Activated CD8-positive, alpha-beta memory T cell treated with anti-CD3 and anti-CD28 coated beads for 48 hours (primary cell): ENCODE measurements at places on chromosomes 12 and 14.
A peak's percentile ranks its signal among the peaks of the same experiment; 100 is the strongest.

GRCh38 chr12:21539797-21540196, 13.7 kb downstream of the SPX start:
- DNase-seq: no peak

GRCh38 chr14:35366056-35366451, 38.5 kb downstream of the NFKBIA start:
- DNase-seq: peak; percentile 26

DNA sequence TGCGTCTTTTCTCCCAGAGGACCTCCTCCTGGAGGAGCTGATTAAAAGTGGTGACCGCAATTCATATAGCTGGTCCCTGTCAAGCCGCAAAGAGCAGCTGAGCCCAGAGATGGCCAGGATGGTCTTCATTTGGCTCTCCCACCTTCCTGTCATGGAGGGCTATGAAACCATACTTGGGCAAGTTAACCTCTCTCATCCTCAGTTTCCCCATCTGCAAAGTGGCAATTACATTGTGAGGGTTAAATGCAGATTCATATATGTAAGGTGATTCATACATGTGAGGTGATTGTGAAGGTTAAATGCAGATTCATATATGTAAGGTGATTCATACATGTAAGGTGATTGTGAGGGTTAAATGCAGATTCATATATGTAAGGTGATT, 3.6 kb upstream of the TESC start:
- no peak for DNase-seq

- DNase-seq: no peak
Observed at GRCh38 chr14:104973385-104974145, 4.6 kb downstream of the AHNAK2 start.

DNA sequence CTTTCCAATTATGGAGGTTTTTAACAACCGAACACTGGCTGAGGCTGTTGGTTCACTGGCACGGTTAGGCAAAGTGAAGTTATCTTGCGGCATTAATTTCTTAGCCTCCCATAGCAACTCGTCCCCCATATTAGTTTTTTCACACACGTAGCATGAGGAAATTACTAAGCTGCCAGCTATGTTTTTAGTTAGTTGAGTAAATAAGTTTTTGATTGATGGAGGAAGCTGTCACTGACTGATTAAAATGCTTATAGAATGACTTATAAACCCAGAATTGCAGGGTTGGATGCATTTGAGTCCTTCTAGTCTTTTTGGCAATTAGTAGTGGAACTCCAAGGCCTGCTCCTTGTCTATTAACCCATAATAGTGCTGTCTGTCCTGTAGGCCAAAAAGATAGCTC, 97.1 kb downstream of the ALG10 start:
- DNase-seq: no peak

- DNase-seq: peak; percentile 9
Observed at GRCh38 chr12:40010899-40011774, 94.7 kb downstream of the SLC2A13 start.

DNA sequence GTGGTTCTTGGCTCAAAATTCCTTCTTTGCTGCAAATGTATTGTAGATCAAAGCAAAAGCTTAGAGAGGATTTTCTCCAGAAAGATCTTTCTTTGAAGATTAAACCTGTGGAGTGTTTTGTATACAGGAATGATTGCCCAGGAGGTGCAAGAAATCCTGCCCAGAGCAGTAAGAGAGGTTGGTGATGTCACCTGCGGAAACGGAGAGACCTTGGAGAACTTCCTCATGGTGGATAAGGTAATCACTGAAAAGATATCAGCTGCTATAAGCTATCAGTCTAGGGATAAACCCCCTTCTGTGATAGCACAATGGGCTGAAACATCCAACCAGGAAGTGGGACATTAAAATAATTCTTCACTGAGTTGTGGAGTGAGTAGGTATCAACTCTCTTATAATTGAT, 85.7 kb downstream of the MYRFL start:
- DNase-seq: no peak

GRCh38 chr12:69254046-69254445, 14.7 kb downstream of the CPSF6 start:
- DNase-seq: no peak

DNA sequence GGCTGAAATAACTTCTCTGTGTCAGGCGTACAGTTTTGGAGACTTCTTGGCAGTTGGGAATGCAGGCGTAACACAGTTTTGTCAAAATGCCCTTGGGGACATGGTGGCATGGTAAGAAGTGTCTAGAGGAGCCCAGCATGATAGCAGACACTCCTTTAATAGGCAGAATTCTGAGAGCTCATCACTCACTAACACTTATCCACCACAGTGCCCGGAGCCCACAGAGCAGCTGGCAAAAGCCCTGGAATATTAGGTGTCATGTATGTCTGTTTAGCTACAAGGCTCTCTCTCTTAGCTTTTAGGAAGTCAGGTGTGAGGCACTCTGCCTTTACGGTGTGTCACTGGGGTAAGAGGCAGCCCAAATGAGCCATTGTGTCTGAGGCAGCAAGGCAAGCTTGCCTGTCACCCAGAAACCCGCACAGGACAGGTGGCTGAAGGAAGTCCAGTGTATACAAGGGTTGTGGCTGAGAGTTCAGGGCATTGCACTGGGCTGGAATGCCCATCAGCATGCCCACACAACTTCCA, 96.3 kb downstream of the ESRRB start:
- no peak for DNase-seq

DNA sequence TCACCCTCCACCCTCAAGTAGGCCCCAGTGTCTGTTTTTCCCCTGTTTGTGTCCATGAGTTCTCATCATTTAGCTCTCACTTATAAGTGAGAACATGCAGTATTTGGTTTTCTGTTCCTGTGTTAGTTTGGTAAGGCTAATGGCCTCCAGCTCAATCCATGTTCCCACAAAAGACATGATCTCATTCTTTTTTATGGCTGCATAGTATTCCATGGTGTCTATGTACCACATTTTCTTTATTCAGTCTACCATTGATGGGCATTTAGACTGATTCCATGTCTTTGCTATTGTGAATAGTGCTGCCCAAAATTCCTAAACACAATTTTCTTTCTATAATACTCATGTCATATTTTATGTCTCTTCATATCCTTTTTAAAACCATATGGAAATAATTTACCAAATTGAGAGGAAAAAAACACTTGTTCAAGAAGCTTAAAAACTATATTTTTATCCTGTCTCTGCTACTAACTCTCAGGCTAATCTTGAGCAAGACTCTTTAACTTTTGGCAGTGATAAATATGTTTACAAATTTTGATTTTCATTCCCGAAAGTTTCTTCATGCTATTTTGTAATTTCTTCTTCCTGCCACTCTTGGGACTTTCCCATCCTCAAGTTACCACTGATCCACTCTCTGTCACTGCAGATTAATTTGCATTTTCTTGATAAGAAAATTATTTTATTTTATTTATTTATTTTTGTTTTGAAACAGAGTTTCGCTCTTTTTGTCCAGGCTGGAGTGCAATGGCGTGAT, 28.0 kb upstream of the OSBPL8 start:
- DNase-seq: no peak

- no peak for DNase-seq
Observed at GRCh38 chr14:100542619-100543205, 44.5 kb downstream of the BEGAIN start.

- no peak for DNase-seq
Observed at GRCh38 chr12:54229624-54230212, 40.9 kb upstream of the SMUG1 start.

- no peak for DNase-seq
Observed at GRCh38 chr14:85442996-85443395, 86.9 kb upstream of the FLRT2 start.

DNA sequence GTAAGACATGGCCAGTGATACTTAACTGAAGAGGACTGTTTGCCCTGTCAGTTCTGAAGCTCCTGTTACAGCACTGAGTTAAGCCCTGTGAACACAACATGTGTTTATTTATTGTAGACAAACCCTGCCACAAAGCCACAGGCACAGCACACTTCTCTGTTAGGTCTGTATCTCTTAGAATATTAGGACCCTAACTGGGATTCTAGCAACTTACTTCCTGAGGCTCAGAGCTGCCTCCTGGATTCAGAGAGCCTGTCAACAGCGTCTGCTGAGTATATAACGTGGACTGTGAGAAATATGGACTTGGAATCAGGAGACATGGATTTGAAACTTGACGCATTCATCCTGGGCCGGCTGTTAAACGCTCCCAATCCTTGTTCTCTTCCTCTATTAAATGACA, 135.0 kb upstream of the HIF1A start:
- no peak for DNase-seq

- DNase-seq: no peak
Observed at GRCh38 chr14:99318091-99318958, 46.3 kb upstream of the BCL11B start.

DNA sequence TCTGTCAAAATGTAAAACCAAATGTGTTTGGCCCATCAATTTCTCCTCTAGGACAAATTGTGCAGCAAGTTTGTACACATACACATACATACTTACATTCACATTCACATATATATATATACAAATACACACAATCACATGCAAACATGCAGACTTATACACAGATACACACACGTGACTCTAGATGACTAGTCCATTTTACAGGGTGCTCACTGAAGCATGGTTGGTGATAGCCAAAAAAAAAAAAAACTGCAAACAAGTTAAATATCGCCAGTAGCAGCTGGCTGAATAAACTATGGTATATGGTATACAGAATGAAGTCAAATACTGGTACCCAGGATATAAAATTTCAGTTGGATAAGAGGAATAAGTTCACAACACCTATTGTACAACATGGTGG, 77.9 kb downstream of the SLC25A21 start:
- DNase-seq: no peak

GRCh38 chr12:57844709-57845477, 1.6 kb downstream of the CTDSP2 start:
- DNase-seq: no peak

GRCh38 chr12:89680409-89680808, 28.2 kb downstream of the ATP2B1 start:
- no peak for DNase-seq

DNA sequence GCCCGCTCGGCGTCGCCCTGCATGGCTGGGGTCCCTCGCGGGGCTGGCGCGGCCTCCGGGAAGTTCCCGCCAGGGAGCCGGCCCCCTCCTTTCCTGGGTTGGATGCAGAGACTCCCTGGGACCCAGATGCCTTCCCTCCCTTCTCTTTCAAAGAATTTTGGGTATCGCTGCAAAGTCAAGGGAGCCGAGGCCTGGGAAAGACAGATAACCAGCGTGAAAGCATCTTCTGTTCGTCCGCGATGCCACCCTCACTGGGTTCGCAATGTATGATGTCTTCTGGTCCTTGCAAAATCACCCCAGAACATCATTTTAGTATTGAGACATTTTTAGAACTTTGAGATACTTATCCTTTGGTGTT, 451 bp downstream of the IRAK3 start:
- no peak for DNase-seq

DNA sequence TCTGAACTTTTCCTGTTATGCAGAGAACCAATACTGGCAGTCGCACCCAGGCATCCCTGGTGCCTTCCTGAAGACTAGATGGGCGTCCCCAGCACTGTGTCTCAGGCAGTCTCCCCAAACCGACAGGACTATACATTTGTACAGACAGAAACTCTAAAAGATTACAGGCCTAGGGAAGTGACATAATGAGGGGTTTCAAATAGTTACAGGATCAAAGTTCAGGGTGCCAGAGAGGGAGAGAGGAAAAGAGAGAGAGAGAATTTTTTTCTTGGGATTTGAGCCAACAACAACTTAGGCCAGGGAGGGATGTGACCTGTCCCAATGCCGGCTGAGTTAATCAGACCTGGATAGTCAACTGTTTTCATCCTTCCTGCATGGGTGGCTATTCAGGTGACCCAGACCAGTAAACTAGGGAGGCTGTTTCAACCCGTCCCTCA, 9.3 kb upstream of the GMFB start:
- no peak for DNase-seq

DNA sequence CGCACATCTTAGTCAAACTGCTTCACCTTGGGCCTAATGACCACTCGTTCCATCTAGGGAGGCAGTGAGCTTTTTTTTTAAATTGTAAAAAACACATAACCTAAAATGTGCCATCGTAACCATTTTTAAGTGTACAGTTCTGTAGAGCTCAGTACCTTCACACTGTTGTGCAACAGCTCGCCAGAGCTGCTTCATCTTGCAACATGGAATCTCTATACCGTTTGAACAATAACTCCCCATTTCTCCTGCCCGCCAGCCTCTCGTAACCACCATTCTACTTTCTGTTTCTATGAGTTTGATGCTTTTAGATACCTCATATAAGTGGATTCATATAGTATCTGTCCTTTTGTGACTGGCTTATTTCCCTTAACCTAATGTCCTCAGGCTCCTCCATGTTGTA, 196.2 kb downstream of the CHST11 start:
- no peak for DNase-seq

GRCh38 chr14:105389534-105389933, 8.8 kb upstream of the TEX22 start:
- no peak for DNase-seq

DNA sequence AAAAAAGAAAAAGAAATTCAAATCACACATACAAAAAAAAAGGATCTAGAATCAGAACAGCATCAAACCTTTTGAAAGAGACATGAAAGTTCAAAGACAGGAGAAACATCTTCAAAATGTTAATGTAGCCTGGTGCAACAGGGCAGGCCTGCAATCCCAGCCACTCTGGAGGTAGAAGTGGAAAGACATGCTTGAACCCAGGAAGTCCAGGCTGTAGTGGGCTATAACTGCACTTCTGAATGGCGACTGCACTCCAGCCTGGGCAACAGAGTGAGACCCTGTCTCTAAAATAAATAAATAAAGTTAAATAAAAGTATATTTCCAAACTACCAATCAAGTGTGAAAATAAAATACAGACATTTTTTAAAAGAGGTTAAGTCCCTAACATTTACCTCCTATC, 18.7 kb upstream of the AP4S1 start:
- DNase-seq: no peak

DNA sequence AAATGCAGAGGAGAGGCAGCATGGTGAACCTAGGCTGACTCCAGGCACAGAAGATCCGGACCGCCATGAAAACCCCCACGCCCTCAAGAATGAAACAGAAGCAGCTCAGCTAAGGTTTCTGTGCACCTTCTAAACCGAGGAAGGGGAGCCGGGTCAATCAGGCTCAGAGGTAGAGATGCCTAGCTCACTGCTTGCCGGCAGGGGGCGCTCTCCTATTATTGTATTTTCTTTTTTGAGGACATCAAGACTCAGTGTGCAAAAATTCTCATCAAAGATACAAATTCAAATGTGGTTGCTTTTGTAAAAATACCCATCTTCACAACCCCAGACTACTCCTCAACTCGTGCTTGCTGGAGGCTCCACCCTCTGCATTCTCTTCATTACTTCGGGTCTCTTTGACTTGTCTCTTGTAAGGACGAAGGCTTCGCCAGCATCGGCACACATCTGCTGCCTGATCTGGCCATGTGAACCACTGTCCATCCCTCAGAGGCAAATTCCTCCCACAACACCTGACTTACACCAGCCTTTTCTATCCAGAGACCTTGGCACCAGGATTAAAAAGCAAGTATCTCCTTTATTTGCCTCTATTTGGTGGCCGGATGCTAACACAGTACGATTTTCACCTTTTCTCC, 33.4 kb upstream of the RNASE3 start:
- DNase-seq: peak; percentile 74
